Lower lobe of right lung (tissue), 2 donors: ENCODE measurements at places on chromosomes 12 and 14.

- no peak for DNase-seq
Observed at GRCh38 chr12:99736760-99737269, 89.3 kb downstream of the GARIN6 start.

DNA sequence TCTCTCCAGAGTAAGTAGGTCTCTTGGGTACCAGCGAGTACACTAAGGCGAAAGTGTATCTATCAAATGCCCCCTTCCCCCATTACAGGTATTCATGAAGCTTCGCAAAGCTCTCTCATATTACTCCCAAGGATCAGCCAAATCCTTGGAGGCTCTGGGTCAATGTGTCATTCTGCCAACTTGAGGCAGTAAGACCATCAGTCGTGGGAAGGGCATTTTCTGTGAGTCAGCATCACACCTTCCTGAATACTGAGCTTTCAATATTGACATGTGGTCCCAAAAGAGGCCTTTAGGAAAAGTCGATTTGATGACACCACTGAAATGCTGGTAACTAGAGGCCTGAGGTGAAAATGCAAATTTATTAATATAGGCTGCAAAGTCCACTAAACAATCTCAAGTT, 323.9 kb downstream of the LRIG3 start:
- DNase-seq, result no peak

- DNase-seq, result no peak
Observed at GRCh38 chr12:19894050-19894449, 454.8 kb downstream of the AEBP2 start.

- no peak for DNase-seq
Observed at GRCh38 chr12:645563-646071, 17.6 kb downstream of the NINJ2 start.
